Hippocampal formation (tissue), 2 donors: ENCODE measurements at places on chromosomes 2 and 18.

- DNase-seq = no peak
Measured at GRCh38 chr2:98830571-98831145, 99.7 kb upstream of the MGAT4A start.

DNA sequence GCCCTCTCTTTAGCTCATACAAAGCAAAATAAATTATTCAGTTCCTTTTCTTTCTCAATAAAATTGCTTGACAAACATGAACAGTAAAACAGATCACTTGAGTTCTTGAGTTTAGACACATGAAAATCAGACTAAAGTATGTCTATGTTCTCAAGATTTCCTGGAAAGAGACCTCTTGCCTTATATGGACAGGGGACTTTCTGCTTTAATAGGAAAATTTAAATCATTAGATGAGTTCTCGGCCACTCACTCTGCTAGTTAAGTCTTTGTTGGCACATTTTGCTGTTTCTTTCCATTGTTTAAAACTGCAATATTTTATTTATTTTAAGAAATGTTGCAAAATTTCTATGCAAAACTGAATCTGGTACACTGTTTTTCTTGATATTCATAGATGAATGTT, 207.8 kb downstream of the RND3 start:
- no peak for DNase-seq

GRCh38 chr2:237198164-237198855, 112.6 kb downstream of the COPS8 start:
- DNase-seq = no peak

- DNase-seq = no peak
Measured at GRCh38 chr2:178884440-178884839, 77.2 kb upstream of the TTN start.

DNA sequence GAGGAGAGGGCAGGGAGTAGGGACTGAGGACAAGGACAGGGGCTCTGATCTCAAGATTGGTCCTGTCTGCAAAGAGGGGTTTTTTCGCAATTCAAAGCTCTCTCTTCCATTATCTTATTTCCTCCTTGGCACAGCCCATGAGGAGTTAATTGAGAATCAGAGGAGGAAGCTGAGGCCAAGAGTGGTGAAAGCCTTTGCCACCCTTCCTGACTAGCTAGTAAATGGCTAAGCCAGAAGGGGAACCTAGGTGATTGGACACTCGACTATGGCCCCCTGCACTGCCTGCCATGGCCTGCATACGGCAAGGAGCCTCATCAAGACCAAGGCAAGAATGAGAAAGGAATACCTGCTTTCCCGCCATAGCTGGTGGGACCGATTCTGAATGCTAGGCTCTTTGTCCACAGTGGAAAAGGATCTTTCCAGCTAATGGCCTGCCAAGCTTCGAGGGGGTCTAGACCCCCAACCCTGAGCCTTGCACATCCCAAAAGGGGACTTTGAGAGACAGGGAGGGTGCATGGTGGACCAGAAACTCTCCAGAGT, 237.9 kb downstream of the HAUS1 start:
- DNase-seq = no peak

DNA sequence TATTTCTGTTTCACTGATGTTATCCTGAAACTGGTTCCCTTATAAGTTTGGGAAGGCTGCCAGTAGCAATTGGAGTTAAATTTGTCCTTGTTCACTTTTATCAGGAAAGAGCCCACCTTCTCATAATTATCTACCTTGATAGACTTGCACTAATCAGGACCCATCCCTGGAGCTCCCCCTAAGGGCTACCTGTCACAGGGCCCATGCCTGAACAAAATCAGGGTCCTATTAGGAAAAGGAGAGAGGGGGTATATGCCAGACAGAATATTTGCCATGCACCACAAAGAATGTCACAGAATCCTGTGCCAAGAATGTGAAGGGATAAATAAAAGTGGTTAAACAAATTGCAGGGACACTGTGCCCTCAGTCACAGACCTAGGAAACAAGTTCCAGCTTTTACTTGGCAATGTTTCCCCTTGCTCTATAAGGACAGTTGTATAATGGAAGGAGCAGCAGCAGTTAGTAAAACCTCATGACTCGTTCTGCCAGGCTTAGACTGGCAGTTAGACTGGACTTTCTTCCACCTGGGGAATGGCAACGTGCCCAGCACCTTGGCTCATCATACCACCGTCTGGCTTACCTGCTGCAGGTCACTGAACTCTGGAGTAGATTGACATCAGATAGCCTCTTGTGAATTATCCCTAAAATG, 32.3 kb upstream of the VWC2L start:
- DNase-seq = no peak

DNA sequence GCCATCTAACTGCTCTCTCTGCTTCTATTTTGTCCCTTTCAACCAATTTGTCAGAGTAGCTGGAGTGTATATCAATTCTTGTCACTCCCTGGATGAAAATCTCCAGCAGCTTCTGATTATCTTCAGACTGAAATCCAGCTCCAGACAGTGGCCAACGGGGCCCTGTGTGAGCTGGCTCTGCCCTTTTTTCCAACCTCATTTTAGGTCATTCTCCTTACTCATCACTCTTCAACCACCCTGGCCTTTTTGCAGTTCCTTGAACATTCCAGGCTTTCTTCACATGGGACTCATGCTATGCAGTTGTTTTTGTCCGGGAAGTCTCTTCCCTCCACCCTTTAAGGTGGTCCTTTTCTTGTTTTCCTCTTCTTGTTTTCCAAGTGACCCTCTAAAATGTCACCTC, 15.4 kb upstream of the FAP start:
- DNase-seq = no peak

DNA sequence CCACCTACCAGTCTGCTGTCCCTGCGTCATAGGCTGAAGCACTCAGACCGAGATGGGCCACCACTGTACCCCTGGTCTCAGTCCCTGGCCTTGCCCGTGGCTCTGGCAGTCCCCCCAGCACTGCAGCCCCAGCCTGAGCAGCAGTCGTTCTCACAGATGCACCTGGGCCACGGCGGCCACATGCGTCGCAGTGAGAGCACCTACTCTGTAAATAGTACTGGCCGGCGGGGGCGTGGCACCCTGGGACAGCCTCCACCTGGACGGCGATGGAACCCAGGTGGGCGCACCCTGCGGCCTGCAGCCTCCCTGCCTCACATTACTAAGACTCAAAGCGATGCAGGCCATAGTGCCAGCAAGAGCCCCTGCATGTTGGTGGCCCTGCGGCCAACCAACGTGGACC, 198.8 kb downstream of the NAPG start:
- DNase-seq = no peak

DNA sequence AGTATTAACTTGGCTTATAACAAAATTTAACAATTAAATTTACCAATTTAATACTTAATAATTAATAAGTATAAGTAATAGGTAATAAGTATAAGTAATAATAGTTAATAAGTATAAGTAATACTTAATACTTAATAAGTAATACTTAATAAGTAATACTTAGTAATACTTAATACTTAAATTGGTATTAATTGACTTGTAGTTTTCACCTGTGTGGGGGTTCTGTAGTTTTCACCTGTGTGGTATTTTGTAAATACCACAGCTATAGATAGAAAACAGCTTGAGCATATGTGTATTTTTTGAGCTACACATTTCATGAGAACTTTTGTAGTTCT, 55.4 kb downstream of the MAPRE2 start:
- DNase-seq = no peak

- DNase-seq = no peak
Measured at GRCh38 chr18:13377496-13377895, 158.9 kb downstream of the LDLRAD4 start.

- no peak for DNase-seq
Measured at GRCh38 chr2:47312491-47312850, 90.5 kb upstream of the MSH2 start.

DNA sequence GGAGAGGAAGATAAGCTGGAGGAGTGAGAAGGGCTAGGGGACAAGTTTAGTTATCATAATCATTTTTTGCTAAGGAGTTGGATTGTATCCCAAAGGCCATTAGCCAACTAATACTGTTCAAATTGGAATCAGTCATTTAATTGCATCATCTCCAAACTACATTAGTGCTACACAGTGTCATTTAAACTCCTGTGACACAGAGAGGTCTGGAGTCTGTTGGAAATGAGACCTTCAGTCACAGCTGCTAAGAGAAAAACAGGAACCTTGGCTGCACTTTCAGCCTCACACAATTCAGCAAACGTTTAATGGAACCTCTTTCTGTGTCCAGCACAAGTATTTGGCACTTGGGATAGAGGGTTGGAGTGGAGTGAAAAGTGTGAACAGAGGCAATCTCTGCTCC, 175.5 kb upstream of the MGAT5 start:
- DNase-seq = peak; percentile 24

GRCh38 chr2:4973354-4973753, 718.8 kb upstream of the SOX11 start:
- DNase-seq = no peak

DNA sequence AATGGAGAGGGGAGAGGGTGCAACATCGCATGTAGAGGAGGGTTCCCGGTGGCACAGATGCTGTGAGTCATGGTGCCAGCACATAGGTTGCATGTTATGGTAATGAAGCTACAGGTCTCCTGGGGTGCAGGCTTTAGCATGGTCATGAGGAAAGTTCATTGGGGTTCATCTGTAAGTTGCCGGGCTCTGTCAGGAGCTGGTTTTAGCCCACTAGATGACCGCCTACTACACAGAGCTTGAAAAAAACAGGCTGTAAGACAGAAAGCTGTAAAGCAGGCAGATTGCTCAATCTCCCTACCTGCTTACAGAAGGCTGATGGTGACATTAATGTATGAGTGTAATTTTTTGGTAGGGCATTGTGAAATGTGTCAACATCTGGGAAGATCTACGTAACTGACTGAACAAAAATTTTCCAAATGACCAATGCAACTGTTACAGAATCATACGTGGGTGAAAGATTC, 23.9 kb downstream of the DYSF start:
- no peak for DNase-seq

GRCh38 chr2:241081643-241082340, 20.3 kb downstream of the MTERF4 start:
- no peak for DNase-seq

DNA sequence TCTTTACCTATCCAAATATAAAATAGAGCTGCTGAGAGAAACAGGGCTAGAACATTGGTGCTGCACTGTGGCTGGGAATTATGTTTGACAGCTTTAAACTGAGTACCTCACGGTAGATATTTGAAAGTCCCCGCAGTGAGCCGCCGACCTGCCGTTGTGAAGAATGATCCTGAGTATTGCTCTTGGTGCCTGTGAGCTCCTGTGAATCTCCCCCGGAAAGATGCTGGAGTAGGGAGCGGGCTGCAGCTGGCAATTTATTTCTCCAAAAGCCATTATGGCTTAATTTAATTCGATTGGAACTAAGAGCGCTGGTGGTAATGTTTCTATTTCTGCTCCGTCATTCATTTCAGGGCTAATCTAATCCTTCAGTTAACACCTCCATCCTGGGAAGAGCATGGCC, 129.4 kb upstream of the TPO start:
- no peak for DNase-seq

DNA sequence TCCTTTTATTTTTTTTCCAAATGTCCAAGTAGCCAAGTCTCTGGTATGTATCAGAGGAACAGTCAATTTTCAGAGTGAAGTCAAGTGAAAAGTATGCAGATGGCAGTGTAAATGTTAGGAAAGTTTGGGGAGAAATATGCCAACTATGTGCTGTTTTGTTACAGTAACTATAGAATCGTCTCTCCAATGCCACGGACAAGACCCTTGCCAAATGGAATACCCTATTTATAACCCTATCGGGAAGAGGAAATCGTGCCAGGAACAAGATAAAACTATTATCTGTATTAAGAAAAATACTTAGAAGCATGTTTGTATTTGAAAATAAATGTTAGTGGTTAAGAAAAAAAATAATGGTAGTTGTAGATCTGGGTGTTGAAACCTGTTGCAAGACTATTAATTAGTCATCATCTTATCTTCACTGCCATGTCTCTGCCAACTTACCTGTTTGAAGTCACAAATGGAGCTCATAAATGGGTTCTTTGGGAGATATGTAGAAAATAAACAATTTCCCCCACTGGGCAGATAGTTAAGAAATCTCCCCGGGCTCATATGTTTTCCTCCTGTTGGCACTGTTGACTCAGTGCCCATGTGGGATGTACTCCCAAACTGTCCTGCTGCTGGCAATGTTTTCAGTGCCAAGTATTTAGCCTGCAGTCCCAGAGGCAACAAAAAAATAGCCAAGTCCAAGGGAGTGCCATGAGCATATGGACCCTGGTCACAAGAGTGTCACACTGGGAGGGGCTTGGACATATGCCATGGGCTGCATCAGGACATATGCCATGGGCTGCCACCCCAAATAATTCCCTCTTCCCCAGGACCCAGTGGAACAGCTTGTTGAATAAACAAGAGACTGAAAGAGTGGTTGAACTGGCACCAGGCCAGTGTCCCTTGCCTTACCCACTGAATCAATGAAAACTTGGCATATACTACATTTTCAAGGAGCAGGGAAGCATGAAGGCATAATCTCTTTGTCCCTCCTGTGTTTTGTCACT, 366.9 kb downstream of the OSR1 start:
- DNase-seq = no peak

DNA sequence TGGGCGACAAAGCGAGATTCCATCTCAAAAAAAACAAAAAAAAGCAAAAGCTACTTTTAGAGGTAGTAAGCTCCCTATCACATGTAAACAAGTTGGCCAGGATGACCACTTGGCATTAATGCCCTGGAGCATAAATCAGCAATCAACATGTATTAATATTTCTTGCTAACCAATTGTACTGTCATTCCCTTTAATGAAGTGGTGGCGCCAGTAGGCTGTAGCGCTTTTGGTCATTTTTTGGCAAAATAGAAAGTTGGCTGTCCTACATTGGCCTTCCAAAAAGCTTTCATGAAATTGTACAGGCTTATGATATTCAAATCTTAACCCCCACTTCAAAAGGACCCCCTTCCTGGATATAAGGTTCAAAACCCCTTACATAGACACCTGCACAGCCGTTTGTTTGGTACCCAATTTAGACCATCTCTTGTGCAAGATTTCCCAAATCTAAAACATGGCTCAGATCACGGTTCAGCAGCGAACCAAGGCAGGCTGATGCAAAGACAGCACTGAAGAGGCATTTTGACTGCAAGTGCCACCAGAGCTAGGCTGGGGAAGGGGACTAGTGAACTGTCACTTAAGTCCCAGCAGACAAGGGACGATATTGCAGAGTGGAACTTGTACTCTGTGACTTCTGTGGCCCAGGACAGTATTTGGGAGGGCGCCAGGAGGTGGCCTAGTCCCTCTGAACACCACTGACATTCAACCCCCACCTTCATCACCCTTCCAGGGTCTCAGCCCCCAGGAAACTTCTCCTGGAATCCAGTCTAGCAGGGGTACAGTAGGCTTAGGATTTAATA, 31.9 kb downstream of the SMAD7 start:
- no peak for DNase-seq

- no peak for DNase-seq
Measured at GRCh38 chr2:232573771-232574435, 23.4 kb downstream of the EIF4E2 start.

GRCh38 chr2:238967031-238967977, 119.4 kb downstream of the TWIST2 start:
- no peak for DNase-seq

- DNase-seq = no peak
Measured at GRCh38 chr2:227163998-227164762, at the start of the genes COL4A3 and COL4A4. Gene COL4A3, plus strand, starts transcription at chr2:227164624. Its CDS starts 103 bp downstream, at chr2:227164727. Gene COL4A4, minus strand, starts transcription at chr2:227164205. Its CDS starts 16,722 bp downstream, at chr2:227147483.
